Activated T-cell treated with anti-CD3 and anti-CD28 coated beads, Interleukin-2, amount 50 U/mL, for 72 hours (primary cell): ENCODE measurements at places on chromosomes 5 and 9. TPM values are rescaled to one million over a fixed set of nuclear protein-coding genes. Genes with fewer than 3 reads are reported as not detected.
A peak's percentile ranks its signal among the peaks of the same experiment; 100 is the strongest.

DNA sequence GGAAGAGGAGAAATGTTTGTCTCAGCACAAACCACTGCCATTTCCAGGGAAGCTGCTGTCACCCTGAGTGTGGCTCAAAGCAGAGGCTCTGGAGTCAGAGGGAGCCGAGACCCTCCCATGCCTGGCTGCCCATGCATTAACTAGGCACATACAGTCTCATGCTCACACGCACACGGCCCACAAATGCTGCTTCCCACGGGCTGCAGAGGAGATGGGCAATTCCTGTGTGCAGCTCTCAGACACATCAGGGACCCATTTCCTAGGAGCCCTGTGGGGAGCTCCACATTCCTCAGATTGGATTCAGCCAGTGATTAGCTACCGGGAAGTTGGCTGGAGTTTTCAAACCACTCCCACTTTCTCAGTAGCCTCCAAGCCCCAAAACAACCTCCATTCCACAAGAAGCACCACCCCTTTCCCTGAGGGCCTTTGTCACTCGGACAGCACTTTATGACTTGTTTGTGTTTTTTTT, 9.1 kb upstream of the PTGES start:
- H3K4me3 ChIP-seq, result no peak overlapping the region
- H3K27me3 ChIP-seq, result peaks cover 6% of the 10 kb centered on the region
- H3K27ac ChIP-seq, result no peak overlapping the region
- peaks cover 15% of the 10 kb centered on the region for H3K4me1 ChIP-seq

- DNase-seq, result no peak
- no peak overlapping the region for H3K27ac ChIP-seq
- peaks cover 11% of the 10 kb centered on the region for H3K4me1 ChIP-seq
- H3K36me3 ChIP-seq, result no peaks in the 10 kb centered on the region
- no peak overlapping the region for H3K4me3 ChIP-seq
Measured at GRCh38 chr9:98406469-98406868, 151.0 kb upstream of the TBC1D2 start.

DNA sequence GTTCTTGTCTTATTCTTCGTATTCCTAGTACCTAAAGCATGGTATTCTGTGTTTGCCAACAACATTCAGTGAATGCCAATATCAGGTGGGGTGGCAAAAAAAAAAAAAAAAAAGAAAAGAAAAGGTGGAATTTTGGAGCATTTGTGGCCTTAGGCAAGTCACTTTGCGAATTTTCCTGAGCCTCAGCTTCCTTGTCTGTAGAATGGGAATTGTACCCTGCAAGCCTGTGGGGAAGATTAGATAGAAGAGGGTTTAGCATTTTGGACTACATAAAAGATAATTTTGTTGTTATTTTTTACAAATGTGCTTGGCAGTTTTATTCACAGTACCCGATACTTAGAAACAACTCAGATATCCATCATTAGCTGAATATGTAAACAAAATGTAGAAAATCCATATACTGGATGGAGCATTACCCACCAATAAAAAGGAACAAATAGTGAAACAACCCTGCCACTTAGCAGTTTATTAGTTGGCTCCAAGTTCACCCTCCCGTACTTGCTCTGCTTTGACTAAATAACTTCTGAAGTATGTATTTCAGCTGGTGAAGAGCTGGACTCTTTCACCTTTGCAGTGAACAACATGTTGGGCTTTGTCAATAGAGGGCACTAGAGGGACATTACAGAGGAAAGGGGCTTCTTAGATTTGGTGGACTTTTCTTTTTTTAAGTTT, 13.6 kb downstream of the UBE2D2 start:
- peaks cover 10% of the 10 kb centered on the region for H3K36me3 ChIP-seq
- peaks cover 79% of the 10 kb centered on the region for H3K4me1 ChIP-seq
- no peaks in the 10 kb centered on the region for H3K27me3 ChIP-seq
- peak overlapping the region; percentile 75 for H3K27ac ChIP-seq
- peak overlapping the region; percentile 1 for H3K4me3 ChIP-seq
- DNase-seq, result peak; percentile 23

Gene GABRB2
- not detected for total RNA-seq

DNA sequence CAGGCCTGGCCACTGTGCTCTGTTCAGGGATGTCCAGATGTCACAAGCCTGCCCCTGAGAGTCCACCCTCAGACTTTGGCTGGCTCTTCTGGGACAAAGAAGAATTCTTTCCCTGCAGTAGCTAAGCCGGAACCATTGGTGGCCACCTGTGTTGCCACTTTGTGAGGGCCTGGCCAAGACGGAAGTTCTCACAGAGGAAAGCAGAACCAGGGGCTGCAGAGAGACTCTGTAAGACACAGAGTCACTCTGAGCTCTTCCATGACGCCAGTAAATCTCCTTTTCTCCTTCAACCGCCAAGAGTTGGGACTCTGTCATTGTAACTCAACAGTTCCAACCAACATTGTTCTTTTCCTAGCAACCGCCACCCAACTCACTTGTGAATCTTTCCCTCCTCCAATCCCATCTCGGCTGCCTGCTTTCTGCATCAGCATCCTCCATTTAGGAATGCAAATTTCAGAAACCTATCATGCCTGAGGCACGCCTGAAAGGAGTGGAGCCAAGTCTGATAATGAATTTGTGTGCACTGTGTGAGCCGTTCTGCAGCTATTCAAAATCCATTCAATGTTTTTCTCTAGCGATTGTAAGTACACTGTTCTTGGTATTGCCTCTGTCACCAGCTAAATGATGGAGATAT, 37.8 kb upstream of the ATP6V1G1 start:
- H3K27ac ChIP-seq, result no peak overlapping the region
- peaks cover 8% of the 10 kb centered on the region for H3K27me3 ChIP-seq
- H3K4me1 ChIP-seq, result no peaks in the 10 kb centered on the region
- no peak for DNase-seq
- no peak overlapping the region for H3K4me3 ChIP-seq

GRCh38 chr9:114662081-114662989, 4.7 kb upstream of the TEX53 start:
- peaks cover 11% of the 10 kb centered on the region for H3K27me3 ChIP-seq
- H3K4me3 ChIP-seq, result no peak overlapping the region
- no peak overlapping the region for H3K27ac ChIP-seq
- DNase-seq, result peak; percentile 79

Gene WNT8A
- total RNA-seq, result not detected

GRCh38 chr9:28234133-28234893, 661.0 kb upstream of the C9orf72 start:
- H3K4me3 ChIP-seq, result no peak overlapping the region
- H3K27me3 ChIP-seq, result no peaks in the 10 kb centered on the region
- no peaks in the 10 kb centered on the region for H3K36me3 ChIP-seq
- H3K4me1 ChIP-seq, result no peaks in the 10 kb centered on the region
- no peak for DNase-seq
- H3K27ac ChIP-seq, result no peak overlapping the region

Gene FAM153A
- total RNA-seq, result 6.9 TPM

Gene CATSPER3
- 1.1 TPM for total RNA-seq

Gene STPG3
- total RNA-seq, result not detected

- no peak overlapping the region for H3K27ac ChIP-seq
- H3K27me3 ChIP-seq, result no peaks in the 10 kb centered on the region
- peak; percentile 41 for DNase-seq
- no peaks in the 10 kb centered on the region for H3K36me3 ChIP-seq
Measured at GRCh38 chr5:18465833-18466681, 831.8 kb downstream of the TAF11L14 start.

Gene NKD2
- 25.0 TPM for total RNA-seq

- no peaks in the 10 kb centered on the region for H3K27me3 ChIP-seq
- H3K27ac ChIP-seq, result no peak overlapping the region
- H3K36me3 ChIP-seq, result no peaks in the 10 kb centered on the region
- no peak overlapping the region for H3K4me3 ChIP-seq
Measured at GRCh38 chr5:127950707-127951391, 132.7 kb upstream of the SLC12A2 start.

Gene C7
- not detected for total RNA-seq

GRCh38 chr5:88713818-88714217, 169.2 kb downstream of the MEF2C start:
- no peak overlapping the region for H3K27ac ChIP-seq
- peaks cover 16% of the 10 kb centered on the region for H3K27me3 ChIP-seq
- no peaks in the 10 kb centered on the region for H3K4me1 ChIP-seq
- no peak overlapping the region for H3K4me3 ChIP-seq
- DNase-seq, result no peak
